ENCODE measurements at places on chromosomes 13 and 19.

DNA sequence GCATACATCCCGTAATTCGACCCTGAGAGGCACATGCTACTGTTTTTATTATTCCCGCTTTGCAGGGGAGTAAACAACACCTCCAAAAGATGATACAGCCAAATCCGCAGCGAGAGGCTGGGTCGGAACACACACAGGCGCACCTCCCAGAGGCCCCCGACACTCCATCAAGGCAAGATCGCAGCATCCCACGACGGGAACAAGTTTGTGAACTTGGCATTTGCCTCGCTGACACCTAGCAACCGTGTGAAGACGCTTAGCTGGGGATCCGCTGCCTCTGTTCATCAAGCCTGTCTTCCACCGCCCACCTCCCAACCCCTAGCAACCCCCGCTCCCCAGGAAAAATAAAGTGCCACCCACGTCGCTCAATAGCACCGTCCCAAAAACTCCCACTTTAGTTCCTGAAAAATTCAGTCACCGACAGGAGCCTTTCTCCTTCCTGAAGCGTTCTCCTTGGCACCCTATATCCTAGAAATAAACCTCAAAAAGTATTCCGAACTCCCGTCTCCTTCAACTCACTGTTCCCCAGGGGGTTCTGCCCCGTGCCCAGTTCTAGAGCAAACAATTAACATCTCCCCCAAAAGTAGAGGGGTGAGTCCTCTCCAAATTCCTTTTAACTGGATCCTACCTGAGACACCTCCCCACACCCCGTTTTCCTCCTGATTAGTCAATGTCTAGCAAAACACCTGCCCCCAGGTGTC is 1.7 kb downstream of the GNG7 start:
- no peak for DNase-seq

DNA sequence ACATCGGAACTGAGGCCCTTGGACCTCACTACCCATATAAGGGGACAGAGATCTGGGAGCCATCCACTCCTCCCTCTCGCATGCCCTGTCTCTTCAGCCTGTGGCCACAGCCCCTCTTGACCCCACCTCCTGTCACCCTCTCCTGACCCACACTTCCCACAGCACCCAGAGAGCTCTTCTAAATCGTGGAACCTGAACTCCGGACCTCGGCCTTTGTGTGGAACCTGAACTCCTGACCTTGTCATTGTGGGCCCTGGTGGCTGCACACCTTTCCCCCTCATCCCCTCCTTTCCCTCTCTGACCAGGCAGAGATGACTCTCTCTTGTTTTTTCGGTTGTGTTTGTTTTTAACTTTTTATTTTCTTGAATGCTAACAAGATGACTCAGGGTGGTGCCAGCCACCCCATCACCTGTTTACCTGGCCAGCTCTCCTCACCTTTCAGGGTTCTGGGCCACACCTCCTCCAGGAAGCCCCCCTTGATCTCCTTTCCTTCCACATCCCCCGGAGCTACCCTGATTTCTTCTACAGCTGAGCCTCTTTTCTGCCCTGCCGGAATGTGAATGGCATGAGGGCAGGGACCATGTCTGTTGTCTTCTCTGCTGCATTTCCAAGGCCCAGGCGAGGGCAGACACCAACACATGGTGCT is 5.1 kb downstream of the MRPL4 start:
- DNase-seq = no peak

DNA sequence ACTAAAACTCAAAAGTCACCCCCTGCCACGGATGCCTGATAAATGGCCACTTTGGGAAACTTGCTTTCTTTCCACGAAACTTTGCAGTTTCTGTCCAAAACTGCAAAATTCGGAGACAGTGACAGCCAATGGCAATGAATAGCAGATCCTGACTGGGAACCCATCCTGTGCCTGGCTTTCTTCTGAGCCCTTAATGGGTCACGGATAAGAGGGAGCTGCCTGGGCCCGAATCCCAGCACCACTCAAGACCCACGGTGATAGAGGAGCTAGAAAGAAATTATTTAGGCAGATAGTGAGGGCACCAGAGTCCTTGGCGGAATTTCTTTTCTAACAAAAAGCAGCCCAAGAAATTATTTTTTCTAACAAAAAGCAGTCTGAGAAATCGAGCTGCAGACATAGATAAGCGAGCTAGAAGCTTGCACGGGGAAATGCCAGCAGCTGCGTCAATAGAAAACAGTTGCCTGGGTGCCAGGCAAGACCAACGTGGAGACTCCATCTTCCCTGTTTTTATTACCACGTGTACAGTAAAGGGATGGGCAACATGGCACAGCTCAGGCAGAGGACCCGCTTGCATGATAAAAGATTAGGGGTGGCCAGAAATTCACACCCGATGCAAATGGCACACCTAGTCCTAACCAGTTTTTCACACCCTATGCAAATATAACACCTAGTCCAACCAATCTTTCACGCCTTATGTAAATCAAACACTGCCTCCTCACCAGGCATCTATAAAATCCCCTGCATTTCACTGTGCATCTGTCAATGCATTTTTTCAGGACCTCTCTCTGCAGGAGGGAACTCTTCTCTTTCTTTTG is 7.1 kb upstream of the HSH2D start:
- DNase-seq = peak; percentile 4

GRCh38 chr13:32956595-32956933 is 59.7 kb upstream of the KL start:
- DNase-seq = no peak

DNA sequence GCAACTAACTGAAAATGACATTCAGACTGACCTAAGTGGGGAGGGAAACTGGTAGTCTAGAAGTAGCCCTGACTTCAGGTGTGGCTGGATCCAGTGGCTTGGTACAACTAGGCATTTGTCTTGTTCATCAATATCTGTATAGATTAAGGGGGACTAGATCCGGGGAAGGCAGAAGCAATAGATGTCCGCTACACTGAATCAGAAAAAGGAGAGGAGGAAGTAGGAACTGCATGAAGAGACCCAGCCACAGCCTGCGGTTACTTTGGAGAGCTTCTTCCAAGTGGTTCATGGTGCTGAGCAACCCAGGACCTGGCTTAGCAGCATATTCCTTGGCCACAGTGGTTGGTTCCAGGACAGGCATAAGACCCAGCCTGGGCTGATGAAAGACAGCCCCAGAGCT is 9.9 kb upstream of the PRODH2 start:
- no peak for DNase-seq

DNA sequence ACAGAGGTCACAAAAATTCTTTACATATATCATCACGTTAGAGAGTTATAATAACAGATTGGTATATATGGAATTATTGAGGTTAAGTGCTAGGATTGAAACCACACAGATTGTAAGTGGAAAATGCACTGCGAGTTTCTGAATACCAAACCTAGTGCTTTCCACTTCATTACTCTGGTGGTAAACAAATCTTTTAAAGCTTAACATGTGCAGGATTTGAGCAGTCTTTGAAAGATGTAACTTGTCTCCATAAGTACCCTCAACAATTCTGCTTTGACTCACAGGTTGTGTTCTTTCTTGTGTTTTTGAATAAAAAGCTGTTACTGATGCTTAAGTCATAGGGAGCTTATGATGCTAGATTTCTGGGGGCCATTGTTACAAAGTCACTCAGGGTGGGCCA is 314.7 kb upstream of the DACH1 start:
- DNase-seq = no peak

DNA sequence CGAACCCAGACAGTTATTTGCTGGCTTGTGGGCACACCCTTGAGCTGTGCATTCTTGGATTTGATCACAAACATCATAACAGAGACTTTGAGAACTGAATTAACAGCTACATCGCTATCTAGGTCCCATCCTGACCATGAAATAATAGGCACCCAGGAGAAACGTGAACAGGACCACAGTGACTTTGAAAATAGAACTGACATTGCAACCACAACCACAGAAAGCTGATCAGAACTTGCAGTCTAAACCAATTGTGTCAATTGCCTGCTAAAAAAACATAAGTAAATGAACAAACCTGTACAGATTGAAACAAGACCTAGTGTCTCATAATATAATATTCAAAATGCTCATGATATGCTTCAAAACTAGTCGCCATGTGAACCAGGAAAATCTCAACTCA is 18.3 kb upstream of the KATNAL1 start:
- DNase-seq = no peak

GRCh38 chr13:40102360-40102727 is 446.9 kb downstream of the COG6 start:
- no peak for DNase-seq

GRCh38 chr13:111485491-111486250 is 165.2 kb downstream of the TEX29 start:
- no peak for DNase-seq

DNA sequence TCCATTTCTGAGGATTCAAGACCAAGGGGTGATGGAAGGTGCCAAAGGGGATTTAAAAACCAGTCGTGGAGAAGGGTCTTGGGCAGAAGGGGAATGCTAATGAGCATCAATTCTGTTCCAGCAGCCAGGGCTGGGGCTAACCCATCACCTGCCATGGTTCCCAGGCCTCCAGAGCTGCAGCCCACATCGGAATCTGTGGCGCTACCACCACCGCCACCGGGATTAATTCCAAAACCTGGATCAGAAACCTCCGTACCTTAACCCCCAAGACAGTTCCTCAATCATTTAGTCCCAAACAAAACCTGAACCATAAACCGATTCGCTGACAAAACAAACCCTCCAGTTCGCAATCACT is 583 bp downstream of the ZNF615 start:
- no peak for DNase-seq

DNA sequence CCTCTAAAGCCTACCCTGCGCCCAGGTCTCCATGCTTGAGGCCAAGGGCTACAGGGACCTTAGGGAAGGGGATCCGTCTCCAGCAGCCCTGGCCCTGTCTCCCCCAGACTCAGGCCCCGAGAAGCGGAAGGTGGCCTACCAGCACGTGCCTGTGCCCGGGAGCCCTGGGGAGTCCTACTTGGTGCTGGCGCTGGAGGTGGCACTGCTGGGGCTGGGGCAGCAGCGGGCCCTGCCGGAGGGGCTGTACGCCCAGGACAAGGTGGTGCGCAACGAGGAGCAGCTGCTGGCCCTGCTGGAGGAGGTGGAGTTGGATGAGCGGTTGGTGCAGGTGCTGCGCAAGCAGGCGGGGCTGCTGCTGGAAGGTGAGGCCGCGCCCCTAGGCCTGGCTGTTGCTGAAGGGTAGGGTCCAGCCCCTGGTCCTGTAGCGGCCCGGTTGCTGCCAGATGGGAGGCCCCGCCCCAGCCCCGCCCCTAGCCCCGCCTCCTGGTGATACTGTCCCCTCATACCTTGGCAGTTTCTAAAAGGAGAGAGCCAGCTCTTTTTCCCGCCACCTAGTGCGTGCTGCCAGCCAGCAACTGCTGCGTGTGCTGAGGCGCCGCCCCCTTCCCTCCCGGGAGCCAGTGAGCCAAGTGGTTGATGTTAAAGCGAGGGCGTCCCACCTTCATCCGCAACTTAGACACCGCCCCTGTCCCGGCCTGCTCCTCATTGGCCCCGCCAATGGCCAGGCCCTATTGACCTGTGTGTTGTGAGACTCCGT is 22.6 kb downstream of the ZSWIM4 start:
- DNase-seq = peak; percentile 83

GRCh38 chr19:42173695-42174094 is 41.4 kb upstream of the POU2F2 start:
- DNase-seq = no peak

All from NCI-H774 (cell line).